ENCODE measurements at places on chromosomes 12 and 14. TPM values are rescaled to one million over a fixed set of nuclear protein-coding genes. Genes with fewer than 3 reads are reported as not detected.
A peak's percentile ranks its signal among the peaks of the same experiment; 100 is the strongest.

GRCh38 chr12:29519585-29520182, 22.2 kb upstream of the OVCH1 start:
- DNase-seq = peak; percentile 13

DNA sequence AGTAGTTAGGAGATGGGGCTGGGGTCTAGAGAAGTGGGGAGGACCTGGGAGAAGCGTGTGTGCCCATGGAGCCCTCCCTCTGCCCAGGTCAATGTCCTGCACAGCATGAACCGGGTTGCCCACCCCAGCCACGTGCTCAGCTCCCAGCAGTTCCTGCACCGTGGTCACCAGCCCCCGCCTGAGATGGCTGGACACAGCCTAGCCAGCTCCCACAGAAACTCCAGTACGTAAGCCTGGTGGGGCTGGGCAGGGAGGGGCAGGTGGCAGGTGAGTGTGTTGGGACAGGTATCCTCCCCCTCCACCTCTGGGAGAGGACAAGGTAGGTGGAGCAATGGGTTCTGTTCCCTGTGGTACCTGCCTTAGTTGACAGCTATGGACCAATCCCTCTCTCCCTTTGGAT, 20.7 kb downstream of the CLSTN3 start:
- DNase-seq = no peak

Gene ADAMTS20
- 0.81 TPM for polyA plus RNA-seq

Gene OR6C2
- not detected for polyA plus RNA-seq

Gene MTHFD1
- polyA plus RNA-seq = 98.6 TPM

Gene PSMB5
- 237 TPM for polyA plus RNA-seq

Gene OR4L1
- not detected for polyA plus RNA-seq
